NCI-H82 (cell line): ENCODE measurements at places on chromosomes 2 and 18.

- DNase-seq, result no peak
Observed at GRCh38 chr18:28804512-28805202, 627.7 kb upstream of the CDH2 start.

GRCh38 chr2:190545555-190546385 lies 11.2 kb upstream of the NEMP2 start:
- no peak for DNase-seq

GRCh38 chr2:43123028-43123427 lies 103.4 kb downstream of the ZFP36L2 start:
- no peak for DNase-seq

DNA sequence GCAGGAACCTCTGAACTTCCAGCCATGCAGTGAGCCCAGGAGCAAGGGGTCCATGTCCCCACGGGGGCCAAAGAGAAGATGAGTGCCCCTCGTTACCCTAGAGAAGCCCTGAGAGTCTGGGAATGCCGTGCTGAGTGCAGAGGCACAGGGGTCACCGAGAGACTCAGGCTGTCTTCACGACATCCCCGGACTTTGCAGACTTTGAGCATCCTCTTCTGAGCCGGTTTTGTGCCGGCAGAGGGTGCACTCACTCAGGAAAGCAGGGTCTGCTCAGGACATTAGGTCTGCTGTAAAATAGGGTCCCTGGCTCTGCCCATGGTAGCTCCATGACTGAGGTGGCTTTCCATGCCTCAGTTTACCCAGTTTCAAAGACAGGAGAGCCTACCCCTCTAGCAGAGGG lies 71.0 kb downstream of the GALNT14 start:
- peak; percentile 48 for DNase-seq

DNA sequence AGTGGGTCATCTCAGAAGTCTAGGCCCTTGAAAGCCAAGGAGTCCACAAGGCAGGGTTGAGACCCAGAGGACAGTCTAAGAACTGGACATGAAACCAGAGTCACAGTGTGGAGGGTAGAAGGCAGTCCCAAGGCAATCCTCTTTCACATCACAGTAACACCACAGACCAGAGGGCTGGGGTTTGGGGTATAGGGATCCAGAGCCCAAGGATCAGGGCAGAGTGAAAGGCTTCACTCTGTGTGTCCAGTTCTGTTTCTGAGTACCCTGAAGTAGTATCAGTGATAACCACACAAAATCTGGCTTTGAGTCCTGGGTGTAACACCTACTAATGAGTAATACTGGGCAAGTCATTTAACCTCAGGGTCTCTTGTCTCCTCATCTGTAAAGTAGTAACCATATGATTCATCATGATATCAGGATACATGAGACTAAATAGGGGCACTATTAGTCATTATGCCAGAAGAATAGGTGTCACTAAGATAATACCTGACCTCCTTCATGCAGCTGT lies 91.0 kb downstream of the ICA1L start:
- DNase-seq, result no peak

- DNase-seq, result no peak
Observed at GRCh38 chr2:96408616-96409015, 73.0 kb downstream of the NCAPH start.

DNA sequence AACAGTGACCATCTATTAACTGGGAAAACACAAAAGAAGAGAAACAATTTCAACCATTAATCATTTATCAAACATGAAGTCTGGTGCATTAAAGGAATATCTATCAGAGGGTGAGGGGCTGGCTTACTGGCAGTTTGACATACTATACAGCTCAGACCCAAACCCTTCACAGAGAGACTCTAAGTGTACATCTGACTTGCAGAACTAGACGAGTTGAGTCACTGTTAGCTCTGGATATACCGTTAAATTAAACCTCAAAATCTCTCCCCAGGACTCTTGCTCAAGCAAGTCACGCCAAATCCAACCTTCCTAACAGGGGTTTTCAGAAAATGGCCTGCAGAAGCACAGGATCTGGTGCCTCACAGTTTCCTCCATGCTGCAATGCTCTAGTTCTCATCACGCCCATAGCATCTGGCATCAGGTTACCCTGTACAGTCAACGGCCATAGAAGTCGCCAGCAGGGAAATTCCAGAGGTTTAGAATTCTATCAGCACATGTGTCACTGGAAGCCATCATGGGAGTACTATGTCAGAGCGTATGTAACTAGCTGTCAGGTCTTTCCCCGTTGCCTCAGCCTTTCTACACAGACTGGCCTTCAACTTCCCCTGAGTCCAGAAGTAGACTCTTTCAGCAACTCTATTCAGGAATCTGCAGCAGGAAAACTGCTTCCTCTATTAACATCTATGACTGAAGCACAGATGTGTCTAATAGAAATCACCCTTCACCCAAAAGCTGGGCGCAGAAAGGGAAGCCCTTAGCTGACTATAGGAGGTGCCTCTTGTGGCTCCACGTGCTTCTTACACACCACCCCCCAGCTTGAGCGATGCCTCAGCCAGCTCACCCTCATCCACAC lies 9.3 kb downstream of the TGOLN2 start:
- no peak for DNase-seq

DNA sequence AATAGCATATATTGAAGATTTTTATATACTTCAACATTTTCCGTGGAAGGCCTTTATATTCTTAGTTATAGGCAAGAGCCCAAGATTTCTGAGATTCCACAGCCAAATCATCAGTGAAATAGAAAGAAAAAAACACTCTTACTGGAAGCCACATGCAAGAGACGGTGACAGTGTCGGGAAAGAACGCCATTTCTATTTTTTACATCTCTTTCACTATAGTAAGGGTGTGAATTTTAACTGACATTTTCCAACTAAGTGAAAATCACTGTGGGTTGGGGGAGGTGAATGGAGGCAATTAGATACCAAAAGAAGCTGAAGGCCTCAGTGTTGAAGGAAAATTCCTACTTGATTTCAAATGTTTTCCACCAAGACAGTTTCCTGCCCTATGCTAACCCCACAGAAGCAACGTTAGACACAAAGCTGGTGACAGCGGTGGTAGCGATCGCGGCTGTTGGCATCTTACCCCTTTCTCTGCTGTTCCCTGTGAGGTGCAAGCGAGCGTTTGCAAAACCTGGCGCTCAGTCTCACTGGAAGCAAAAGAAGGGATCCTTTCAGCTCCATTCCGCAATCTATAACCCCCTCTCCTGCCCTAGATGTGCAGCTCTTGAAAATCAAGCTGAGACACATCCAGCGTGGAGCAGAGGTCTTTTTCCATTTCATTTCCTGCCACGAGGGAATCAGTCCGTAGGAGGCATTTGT lies 20.0 kb downstream of the ID2 start:
- DNase-seq, result no peak

DNA sequence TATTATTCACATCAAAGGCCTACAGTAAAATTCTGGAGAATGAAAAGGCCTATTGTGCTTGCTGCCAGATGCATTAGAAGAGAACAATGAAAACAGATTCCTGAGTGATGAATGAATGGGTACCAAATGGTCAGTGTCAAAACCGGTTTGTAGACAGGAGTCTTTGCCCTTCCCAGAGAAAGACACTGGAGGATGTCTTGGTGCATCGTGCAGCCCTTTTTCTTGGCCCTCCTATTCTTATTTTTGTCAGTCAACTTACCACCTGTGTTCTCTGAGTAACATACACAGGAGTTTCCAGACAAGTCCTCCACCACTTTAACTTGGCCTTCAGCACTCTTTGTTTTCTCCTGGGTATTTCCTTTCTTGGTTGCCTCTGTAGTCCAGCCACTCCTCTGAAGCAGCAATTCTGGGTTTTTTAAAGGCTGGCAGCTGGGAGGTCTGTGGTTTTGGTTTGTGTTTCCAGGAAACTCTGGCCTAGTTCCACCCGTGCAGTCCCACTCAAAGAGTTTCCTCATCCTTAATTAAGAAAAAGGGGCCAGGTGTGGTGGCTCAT lies 29.4 kb downstream of the PSTPIP2 start:
- no peak for DNase-seq

GRCh38 chr2:23599667-23600066 lies 214.7 kb downstream of the KLHL29 start:
- DNase-seq, result no peak

- DNase-seq, result no peak
Observed at GRCh38 chr2:217329023-217329431, 469.2 kb upstream of the TNP1 start.

DNA sequence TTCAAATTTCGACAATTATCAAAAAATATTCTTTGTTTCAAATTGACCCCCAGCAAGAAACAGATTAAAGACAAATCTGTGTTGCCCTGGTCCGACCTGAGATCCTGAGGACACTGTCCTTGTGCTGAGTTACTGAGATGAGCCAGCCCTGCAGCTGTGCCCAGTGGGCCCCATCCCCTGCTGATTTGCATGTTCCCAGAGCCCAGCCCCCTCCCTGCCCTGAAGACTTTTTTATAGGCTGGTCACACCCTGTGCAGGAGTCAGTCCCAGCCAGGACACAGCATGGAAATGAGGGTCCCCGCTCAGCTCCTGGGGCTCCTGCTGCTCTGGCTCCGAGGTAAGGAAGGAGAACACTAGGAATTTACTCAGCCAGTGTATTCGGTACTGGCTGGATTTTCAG lies 31.4 kb upstream of the ZNG1B start:
- no peak for DNase-seq

GRCh38 chr2:239106314-239106908 lies 258.5 kb downstream of the TWIST2 start:
- peak; percentile 60 for DNase-seq

- DNase-seq, result peak; percentile 82
Observed at GRCh38 chr2:64751286-64752260, 97.9 kb upstream of the SERTAD2 start.

DNA sequence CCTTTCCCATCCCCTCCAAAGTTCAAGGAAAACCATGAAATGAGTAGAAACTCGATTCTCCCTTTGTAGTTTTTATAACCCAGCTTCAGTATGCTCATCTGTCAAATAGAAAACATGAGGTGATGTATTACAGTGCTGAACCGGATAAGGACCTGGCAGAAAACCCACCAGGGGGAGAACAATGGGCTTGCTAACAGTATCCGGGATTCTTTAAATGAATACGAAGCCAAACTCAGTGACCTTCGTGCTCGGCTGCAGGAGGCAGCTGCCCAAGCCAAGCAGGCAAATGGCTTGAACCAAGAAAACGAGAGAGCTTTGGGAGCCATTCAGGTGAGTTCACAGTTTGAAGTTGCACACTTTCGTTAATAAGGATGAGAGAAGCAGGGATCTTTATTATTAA lies 113.6 kb upstream of the TTC39C start:
- DNase-seq, result no peak

- no peak for DNase-seq
Observed at GRCh38 chr2:83394134-83394904, 1064.8 kb downstream of the SUCLG1 start.

DNA sequence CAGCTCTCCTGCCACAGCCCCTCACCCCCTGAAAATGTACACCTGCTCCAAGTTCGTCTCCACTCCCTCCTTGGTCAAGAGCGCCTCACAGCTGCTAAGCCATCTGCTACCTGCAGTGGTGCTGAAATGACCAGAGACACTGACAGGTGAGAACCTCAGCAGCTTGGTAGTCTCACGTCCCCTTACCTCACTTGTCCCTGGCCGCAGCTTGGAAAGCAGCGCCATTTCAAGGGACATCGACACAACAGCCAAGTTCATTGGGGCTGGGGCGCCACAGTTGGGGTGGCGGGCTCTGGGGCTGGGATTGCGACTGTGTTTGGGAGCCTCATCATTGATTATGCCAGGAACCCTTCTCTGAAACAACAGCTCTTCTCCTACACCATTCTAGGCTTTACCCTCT lies 47.5 kb downstream of the ANKRD44 start:
- DNase-seq, result no peak

DNA sequence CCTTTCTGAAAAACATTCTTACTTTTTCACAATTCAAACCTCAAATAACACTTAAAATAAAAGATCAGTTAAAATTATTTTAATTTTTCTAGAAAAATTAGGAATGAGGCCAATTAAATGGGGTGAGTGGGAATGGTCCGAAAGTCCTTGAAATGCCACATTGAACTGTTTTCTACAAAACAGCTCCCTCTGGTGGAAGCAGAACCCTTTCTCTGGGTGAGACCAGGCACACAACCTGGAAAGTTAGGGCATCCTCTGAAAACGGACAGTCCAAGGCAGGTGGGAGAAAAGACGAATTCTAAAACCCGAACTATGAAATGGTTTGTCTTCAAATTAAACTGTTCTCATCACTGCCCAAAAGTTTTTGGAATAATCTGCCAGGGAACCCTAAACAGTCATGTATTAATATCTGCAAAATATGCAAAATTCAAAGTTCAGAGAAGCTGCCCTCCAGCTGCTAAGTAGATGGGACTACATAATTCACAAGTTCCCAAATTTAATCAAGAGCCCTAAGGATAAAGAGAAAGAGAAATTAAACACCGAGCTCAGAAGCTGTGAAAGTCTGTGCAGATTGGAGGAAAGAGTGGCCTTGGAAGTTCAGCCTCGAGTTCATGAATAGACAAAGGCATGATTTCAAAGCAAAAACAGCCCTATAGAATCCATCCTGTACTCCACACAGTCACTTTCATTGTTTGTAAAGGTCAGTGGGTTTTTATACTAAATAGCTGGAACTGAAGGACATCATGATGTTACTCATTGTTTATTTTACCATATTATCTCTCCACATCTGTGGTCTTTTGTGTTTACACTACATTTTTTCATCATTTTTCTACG lies 108.3 kb downstream of the PIEZO2 start:
- DNase-seq, result peak; percentile 48

DNA sequence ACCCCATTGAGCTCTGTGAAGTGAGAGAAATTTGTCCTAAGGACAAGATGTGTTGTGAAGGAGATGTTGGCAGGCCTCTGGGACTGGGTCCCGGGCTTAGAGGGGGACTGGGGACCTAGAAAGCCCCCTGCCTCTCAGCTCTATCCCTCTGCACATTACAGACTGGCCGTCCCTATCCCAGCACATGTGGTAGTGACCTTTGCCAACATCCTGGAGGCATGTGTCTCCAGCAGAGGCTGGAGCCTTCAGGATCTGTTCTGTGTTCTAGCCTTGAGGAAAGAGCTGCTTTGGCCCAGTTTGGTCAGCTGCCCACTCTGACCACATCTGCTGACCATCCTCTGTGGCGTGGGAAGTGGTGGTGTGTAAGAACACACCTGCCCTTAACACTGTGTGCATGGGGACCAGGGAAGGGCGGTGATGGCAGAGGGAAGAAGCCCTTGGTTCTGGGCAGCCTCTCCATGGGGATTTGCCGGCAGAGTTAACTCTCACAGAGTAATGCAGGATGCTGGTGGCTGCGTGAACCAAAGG lies 33.4 kb downstream of the NCK2 start:
- no peak for DNase-seq

DNA sequence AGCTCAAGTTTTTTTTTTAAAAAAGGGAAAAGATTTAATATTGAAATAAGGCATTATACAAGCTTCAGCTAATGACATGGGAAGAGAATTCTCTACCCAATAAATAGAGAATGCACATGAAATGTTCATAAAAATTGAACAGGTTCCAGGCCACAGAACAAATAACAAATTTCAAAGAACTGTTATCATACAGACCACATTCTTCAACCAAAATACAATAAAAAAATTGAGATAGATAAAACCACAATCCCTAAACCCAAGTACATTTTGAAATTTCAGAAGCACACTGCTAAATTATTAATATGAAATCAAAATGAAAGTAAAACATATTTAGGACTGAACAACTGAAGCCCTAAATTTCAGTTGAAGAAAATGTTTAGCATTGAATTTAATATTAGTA lies 89.6 kb downstream of the BCL2 start:
- DNase-seq, result no peak
